ENCODE measurements at places on chromosomes 5 and 9.
A peak's percentile ranks its signal among the peaks of the same experiment; 100 is the strongest.

- DNase-seq, result no peak
Measured at GRCh38 chr5:91668261-91668660, 285.1 kb upstream of the ARRDC3 start.

DNA sequence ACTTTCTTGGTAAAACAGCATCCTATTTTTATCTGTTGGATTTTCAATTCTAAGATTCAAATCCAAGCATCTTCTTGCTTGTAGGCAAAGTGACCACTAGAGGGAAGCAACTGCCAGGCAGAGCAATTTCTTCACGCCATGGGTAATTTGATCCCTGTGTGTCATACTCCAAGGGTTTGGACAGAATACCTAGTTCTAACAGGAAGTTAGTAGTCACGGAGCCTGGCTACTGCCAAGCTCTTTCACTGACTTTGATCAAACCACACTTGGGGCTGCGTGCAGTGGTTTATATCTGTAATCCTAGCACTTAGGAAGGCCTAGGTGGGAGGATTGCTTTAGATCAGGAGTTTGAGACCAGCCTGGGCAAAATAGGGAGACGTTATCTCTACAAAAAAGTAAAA, 473.6 kb upstream of the TNC start:
- no peak for DNase-seq

- peak; percentile 87 for DNase-seq
Measured at GRCh38 chr5:172716796-172717313, 54.1 kb downstream of the DUSP1 start.

- DNase-seq, result no peak
Measured at GRCh38 chr5:108233617-108234155, 148.2 kb downstream of the FBXL17 start.

DNA sequence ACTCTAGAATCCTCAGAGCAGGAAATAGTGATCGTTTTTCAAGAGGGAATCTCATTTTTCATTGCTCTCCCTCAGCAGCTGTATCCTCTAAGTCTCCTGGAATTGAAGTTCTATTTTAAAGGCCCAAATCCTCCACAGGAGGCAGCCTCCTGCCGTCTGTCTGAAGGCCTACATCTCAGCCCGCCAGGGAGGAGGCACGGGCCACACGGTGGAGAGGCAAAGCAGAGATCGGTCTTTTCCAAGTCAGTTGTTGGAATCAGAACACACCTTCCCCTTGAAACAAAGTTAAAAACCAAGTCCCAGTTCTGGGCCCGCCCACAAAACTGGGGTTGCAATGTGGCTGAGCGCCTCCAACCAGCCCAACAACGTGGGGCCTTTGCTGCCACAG, 68.7 kb downstream of the RAPGEF1 start:
- DNase-seq, result no peak

All from activated CD8-positive, alpha-beta memory T cell treated with anti-CD3 and anti-CD28 coated beads, Interleukin-2, amount 50 U/mL, for 4 hours (primary cell).